ENCODE measurements at places on chromosomes 1 and 21. TPM values are rescaled to one million over a fixed set of nuclear protein-coding genes. Genes with fewer than 3 reads are reported as not detected.

The FMO1 gene
- not detected for total RNA-seq

- no peak for DNase-seq
These were observed 23.0 kb upstream of the SAMSN1 start for GRCh38 chr21:14569026-14569621.

DNA sequence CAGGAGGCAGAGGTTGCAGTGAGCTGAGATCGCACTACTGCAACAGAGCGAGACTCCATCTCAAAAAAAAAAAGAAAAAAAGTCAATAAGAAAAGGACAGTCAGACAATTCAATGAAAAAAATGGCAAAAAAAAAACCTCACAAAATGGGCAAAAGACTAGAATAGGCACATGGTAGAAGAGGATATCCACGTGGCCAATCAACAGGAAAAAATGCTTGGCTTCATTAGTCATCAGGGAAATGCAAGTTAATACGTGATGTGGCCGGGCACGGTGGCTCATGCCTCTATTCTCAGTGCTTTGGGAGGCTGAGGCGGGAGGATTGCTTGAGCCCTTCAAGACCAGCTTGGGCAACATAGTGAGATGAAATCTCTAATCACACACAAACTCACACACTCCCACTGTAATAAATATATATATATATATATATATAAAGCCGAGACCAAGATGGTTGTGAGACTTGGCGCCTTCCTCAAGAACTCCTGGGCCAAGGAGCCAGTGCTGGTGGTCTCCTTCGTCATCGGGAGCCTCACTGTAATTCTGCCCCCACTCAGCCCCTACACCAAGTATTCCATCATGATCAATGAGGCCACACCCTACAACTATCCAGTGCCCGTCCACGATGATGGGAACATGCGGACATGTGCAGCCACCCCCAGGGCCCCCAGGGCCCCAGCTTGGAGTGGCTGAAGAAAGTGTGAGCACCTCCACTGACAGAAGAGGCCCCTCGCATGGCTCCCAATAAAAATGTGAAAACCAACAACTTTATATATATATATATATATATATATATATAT is 22.9 kb upstream of the LEFTY2 start:
- no peak for DNase-seq

DNA sequence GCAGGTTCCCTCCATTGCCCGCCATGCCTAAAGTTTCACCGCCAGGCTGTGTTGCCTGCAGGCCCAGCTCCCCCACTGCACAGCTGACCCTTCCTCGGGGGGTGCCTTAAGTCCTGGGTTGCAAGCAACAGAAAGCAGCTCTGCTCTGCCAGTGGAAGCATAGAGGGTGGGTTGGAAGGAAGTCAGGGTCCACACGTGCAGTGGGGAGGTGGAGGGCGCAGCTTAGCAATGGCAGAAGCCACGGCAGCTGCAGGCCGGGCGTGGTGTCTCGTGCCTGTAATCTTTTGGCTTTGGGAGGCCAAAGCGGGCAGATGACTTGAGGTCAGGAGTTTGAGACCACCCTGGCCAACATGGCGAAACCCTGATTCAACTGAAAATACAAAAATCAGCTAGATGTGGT is 106.3 kb upstream of the TMEM51 start:
- DNase-seq, result no peak

GRCh38 chr21:44513389-44514217 is 26.4 kb downstream of the KRTAP10-1 start:
- DNase-seq, result no peak

- DNase-seq, result no peak
These were observed 38.1 kb upstream of the VWA5B1 start for GRCh38 chr1:20252587-20252986.
